ENCODE measurements at places on chromosomes 6 and 20.

DNA sequence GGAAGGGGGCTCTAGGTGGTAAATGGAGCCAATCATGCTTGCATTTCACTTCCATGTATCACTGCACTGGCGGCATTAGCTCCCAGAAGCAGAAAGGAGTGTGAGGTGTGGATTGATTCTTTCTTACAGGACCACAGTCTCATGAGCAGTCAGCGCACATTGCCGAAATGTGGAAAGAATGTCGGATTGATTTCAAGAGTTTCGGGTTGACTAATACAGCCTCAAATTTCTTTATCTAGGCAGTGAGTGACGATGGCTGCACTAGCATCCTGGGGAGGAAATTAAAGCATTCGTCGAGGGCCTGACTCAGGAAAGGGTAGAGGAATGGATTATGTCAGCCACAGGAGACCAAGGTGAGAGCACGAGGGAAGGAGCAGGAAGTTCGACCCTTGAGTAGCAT is 222.8 kb upstream of the CDYL start:
- peak; percentile 74 for DNase-seq

DNA sequence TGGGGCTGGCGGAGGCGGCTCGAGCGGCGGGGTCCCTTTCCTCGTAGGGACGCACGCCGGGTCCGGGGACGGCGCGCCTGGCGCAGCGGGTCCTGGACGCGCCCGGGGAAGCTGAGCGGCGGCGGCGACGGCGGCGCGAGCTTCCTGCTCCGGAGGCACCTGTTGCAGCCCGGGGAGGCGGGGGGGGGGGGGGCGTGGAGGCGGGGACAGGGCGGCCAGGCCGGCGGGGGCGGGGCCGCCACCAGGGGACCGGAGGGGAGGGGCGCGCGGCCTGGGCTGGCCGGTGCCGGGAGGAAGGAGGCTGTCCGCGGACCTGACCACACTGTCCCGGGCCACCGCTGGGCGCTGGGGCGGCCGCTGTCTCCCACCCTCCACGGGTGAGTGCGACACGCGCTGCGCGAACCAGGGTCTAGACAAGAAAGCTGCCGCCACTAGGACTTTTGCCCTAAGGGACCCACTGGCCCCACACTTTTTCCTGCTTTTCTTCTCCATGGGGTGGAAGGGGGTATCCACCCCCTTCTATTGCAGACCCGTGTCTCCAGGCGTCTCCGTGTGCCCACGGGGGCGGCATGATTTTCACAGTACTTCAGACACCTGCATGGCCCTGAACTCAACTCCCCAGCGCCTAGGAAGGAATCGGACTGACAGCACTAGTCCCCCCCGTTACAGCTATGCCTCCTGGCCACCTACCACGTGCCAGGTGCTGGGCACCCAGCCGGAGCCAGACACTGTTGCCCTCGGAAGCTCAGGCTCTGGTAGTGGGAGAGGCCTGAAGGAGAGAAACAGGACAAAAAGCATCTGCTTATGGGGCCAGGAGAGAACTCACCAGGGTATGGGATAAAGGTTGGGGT is at the start of gene NFATC2:
NFATC2 (minus strand) TSS at position 149 of the 851 bp plus-strand sequence. CDS start 220 bp downstream, outside the sequence.
- DNase-seq, result peak; percentile 60

GRCh38 chr20:63235399-63235983 is at the start of gene BIRC7:
Gene BIRC7, plus strand, starts transcription at chr20:63235905. Its CDS starts 192 bp downstream, at chr20:63236097.
- no peak for DNase-seq

DNA sequence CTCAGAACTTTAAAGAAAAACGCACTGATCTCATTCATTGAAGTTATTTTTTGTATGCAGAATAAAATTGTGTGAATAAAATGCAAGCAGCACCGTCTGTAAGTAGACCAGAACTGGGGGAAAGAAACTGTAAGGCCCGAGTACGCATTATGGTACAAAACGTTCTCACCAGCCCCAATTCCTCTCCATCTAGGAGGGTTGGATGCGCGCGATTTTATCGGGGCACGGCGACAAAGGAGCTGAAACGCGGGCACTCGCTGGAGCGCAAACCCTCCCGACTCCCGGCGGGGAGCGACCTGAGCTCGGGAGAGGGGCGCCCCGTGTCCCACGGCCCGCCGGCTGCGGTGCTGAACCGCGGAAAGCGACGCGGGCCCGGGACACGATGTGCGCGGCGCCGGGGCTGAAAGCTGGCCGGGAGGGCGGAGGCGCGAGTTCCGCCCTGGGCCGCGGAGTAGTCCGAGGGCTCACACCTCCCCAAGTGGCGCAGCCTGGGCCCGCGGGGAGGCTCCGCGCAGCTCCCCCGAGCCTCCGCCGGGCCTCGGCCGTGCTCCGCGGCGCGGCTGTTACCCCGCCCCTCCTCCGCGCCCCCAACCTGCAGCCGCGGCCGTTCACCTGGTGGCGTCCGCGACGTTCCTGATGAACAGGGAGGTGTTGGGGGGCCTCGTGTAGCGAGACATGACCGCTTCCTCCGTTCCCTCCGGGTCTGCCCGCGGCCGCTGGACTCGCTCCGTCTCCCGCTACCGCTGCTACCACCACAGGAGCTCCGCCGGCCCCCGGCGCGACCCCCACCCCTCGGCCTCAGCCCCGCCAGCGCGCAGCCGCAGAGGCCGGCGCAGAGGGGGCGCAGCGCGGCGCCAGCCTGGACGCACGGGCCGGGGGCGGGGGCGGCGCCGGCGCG is at the start of gene SRSF12:
SRSF12 (minus strand) TSS at position 861 of the 898 bp plus-strand sequence; CDS start at position 677, 184 bp downstream.
- peak; percentile 29 for DNase-seq

DNA sequence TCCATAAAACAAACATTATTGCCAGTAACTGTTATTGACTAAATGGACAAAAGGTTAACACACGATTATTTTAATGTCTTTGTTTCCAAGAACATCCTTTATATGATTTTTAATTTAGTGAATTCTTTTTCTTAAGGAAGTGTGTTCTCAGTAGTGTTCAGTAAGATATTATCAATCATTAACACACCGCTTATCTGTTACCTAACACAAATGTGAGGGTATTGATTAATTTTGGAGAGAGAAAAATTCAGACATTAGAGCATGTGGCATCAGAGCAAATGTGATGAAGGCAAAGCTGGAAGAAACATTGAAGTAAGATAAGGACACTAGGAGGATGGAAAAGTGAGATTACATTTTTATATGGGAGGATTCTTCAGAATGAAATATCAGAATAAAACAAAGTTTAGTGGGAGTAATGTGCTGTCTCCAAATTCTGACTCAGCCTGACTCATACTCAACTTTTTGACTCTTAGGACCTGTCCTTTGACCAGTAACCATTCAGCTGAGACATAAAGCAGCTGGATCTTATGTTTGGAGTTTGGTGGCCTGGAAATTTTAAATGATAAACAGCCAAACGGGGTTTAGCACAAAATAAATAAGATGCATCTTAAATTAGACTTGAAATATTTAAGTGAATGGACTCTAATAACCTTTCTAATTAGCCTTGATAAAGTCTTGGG is 348.6 kb downstream of the CD109 start:
- no peak for DNase-seq

GRCh38 chr20:768426-768978 is at the start of gene SLC52A3:
Gene SLC52A3, minus strand, starts transcription at chr20:768500. Its CDS starts 2,726 bp downstream, at chr20:765774.
- DNase-seq, result no peak

DNA sequence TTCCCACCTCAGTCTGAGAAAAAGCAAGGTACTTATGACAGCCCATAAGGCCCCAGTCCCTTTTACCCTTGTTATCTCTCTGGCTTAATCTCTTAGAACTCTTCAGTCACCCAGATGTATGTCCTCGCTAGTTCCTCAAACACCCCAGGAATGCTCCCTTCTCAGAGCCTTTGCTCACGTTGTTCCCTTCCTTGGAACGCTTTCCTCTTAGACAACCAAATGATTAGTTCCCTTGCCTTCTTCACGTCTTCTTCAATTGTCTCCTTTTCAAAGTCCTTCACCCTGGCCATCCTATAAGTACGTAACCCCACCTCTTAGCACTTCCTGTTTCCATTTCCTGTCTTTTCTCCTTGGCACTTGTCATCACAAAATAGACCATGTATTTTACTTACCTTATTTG is 1.1 kb upstream of the APOBEC2 start:
- no peak for DNase-seq

DNA sequence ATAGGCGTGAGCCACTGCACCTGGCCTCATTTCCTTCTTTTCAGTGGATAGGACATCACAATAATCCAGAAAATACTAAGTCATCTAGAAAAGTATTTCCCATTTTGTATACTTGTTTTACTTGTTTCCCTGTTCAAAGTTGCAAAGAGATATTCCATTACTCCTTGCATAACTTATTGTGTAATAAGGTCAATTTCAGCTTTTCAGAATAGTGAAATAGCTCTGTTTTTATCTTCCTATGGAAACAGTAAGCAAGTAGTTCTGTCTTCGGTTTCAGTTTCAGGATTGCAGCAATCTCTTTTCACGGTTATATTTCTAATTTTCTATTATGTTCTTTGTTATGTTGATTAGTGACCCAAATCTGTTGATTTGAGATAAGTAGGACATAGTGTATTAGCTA is 6.0 kb downstream of the STX11 start:
- DNase-seq, result no peak

DNA sequence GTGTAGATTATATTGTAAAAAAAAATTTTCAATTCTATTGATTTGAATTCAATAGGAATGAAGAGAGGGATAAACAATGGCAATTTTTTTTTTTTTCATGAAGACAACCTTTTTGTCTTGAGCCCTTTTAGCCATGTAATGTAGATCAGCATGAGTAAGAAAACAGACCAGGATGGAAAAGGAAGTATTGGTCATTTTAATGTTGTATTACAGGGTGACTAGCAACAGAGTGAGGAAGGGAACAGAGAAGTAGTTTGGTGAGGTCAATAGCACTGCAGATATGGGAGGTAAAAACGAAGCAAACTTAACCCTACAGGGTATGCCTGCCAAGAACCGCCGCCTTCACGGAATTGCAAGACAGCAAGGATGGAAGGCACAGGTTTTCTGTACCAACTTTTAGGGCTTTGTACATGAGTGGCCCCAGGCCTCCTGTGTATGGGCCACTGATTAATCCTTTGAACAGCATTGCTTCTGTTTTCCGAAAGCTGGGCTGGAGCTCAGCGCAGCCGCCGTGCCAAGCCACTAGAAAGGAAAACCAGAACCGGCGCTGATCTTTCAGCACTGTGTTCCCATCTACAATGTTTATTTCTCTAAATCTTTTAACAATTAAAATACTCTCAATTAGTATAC is 383.7 kb downstream of the CENPW start:
- no peak for DNase-seq

GRCh38 chr6:47865206-47865605 is 83.4 kb downstream of the OPN5 start:
- no peak for DNase-seq

GRCh38 chr20:1637226-1637625 is 17.4 kb upstream of the SIRPB1 start:
- DNase-seq, result no peak

GRCh38 chr6:43383021-43383667 is 13.7 kb upstream of the ZNF318 start:
- no peak for DNase-seq

- no peak for DNase-seq
These were observed 5.8 kb upstream of the FAM217A start for GRCh38 chr6:4084444-4085331.

GRCh38 chr20:37875460-37876175 is 27.3 kb upstream of the VSTM2L start:
- no peak for DNase-seq

- DNase-seq, result peak; percentile 39
These were observed 61.7 kb downstream of the PYGB start for GRCh38 chr20:25309395-25310267.

DNA sequence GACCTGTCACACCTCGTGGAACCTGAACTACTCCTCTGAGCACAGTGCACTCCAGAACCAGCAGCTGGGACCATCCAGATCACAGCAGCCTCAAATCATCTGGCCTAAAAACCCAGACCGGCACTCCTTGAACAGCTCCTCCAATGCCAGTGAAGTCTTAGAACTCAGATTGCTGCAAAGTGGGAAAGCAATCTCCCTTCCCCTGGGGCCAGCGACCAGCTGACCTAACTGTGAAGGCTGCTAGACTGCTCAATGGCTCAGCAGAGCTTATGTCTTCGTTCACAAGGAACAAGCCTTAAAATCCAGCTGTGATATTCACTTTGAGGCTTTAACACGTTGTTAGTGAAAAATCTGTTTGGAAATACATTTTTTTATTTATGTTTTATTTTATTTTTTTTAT is 243.2 kb downstream of the ANKRD60 start:
- DNase-seq, result no peak

DNA sequence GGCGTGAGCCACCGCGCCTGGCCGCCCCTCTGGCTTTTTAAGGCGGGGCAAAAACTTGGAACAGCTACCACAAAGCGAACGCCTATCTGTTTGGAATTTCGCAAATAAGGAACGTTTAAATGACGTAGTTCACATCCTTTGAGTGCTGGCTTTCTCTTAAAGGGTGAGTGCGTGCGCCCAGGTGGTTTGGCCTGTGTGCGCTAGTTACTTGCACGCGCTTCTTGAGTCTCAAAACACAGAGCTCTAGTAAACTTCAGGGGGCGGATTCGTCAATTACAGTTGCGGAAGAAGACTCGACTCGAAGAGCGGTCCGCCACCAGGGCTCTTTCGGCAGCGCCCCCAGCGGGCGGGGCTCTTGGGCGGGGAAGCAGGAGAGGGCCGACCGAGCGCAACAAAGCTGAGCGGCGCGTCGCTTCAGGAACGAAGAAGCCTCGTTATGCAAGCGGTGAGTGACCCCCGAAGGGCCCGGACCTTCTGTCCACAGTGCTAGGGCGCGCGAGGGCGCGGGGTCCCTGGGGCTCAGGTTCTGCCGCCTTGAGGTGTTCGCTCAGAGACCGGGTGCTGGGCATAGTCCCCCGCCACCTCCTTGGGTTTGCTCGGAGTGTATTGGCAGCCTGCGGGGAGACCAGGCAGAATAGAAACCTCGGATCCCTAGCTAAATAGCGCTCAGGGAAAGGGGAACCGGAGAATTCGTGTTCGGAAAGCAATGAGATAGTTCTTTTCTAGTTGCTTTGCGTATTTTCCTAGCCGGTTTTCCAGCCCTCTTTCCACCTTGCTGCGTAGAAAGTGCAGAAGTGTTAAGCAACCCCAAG is at the start of gene SYCP2L:
SYCP2L (plus strand) TSS at position 362 of the 812 bp plus-strand sequence; CDS start at position 437, 75 bp downstream.
- DNase-seq, result peak; percentile 71

DNA sequence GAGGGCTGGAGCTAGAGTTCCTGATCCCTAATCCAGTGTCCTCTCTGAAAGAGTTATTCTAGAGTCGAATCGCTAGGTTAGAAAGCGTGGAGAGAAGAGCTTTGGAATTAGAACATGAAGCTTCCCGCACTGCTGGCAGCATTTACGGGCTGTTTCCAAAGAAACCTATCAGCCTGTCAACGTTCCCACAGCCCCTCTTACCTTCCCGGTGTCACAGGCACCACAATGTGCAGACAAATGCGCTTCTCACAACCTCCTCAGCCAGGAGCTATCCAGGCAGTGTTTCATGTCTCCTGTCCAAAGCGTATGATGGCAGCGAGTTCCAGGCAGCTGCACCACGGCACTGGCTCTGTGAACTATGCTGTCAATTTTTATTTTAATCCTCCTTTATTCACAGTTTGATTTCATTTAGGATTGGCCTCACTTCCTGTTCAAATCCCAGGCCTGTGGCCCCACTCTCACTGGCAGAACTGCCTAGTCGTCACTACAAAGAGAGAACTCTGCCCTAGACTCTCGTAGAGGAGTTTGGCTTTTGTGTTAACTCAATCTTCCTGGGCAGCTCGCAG is 322.8 kb upstream of the SOX4 start:
- no peak for DNase-seq
